ENCODE measurements at places on chromosomes 5 and 9. TPM values are rescaled to one million over a fixed set of nuclear protein-coding genes. Genes with fewer than 3 reads are reported as not detected.

The SH3RF2 gene
- 0.09 TPM for total RNA-seq

GRCh38 chr5:159452480-159453167 lies 122.3 kb upstream of the IL12B start:
- no peak for DNase-seq
- H3K4me3 ChIP-seq, result no peak overlapping the region
- H3K27me3 ChIP-seq, result no peaks in the 10 kb centered on the region
- no peak overlapping the region for H3K27ac ChIP-seq
- H3K4me1 ChIP-seq, result no peaks in the 10 kb centered on the region

DNA sequence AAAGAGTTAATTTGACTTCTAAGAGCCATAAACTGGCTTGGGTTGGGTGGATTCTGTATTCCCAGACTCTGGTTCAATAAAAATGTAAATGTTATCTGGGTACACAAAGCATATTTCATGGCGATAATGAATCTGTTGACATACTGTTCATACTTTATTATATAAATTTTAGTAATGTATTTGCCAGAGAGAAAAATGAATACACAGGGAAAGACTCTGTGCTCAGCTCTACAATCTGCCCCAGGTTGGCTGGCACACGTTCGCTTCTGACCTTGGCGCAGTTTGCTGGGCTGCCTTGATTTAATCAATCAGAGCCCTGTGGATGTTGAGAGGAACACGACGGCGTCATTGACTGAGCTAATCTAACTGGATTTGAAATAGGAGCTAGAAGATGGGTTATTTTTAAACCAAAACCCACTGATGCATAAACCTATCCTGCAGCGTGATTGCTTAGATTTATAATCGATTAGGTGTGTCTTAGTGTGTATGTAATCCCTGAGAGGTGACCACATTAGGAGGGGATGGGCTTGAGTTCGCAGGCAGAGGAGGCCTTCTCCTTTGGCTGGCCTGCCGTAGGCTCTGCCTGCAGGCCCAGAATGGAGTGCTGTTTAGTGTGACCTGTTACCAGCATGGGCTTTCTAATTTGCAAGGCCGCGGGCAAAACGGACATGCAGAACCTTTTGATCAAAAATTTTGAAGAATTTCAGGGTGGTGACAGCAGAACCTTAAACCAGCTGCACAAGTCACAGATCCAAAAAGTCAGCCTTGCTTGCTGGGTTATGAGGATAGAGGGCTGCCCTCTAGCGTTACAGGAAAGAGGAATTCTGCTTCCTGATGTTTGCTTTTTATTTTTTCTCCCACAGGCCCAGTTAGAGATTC lies 3.9 kb upstream of the ADCY2 start:
- no peak overlapping the region for H3K4me3 ChIP-seq
- no peak overlapping the region for H3K27ac ChIP-seq
- H3K27me3 ChIP-seq, result peaks cover 2% of the 10 kb centered on the region

DNA sequence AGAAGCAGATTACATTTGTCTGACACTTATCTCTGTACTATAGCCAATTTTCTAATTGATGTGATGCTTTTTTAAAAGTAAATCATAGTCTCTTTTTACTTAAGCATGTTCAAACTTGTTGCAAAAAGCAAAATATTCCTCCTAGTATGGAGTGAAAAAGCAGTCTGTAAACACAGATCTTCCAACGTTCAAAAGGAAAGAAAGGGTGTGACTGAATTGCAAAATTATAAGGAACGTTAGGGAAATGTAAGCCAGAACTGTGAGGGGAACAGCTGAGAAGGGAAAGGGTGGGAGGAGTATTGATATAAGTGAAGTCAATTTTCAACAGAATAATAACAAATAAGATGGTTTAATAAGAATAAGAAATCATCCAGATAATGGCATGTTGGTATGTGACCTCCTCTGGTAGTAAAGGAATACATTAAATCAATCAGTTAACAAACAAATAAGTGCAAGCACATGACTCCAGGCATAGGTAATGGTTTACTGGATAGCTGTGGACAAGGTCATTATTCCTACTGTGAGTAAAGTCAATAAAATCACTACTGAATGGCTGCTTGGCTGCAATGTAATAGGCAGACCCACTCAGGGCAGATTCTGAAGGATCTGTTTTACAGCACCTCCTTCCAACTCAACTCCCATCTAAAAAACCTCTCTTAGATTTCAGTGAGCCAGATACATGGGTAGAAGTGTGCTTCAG lies 239.1 kb upstream of the NMUR2 start:
- no peak overlapping the region for H3K27ac ChIP-seq
- no peaks in the 10 kb centered on the region for H3K36me3 ChIP-seq
- no peak for DNase-seq

- no peaks in the 10 kb centered on the region for H3K27me3 ChIP-seq
- no peaks in the 10 kb centered on the region for H3K36me3 ChIP-seq
- H3K4me3 ChIP-seq, result no peak overlapping the region
- no peak overlapping the region for H3K27ac ChIP-seq
- DNase-seq, result no peak
These were observed 57.1 kb upstream of the NMUR2 start for GRCh38 chr5:152462021-152462721.

DNA sequence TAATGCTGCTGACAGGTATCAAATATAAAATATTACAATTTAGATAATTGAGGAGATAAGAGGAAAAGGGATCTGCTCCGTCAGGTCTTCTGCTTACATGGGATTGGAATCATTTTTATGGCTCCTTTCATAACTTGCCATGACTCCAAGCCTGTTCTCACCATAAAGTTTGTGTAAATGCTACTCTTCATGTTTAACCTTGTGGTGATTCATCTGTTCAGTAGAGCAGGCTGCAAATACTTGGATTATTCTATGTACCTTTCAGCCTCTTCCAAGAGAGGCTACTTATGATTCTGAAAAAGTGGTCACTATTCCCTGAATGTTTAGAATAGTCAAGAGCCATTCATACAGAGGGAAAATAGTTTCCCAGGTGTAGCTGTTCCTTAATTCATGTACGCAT lies 66.9 kb downstream of the SLC44A1 start:
- no peaks in the 10 kb centered on the region for H3K4me1 ChIP-seq
- no peaks in the 10 kb centered on the region for H3K36me3 ChIP-seq
- no peak for DNase-seq

GRCh38 chr9:71638627-71639026 lies 129.7 kb downstream of the CEMIP2 start:
- no peaks in the 10 kb centered on the region for H3K36me3 ChIP-seq
- H3K4me1 ChIP-seq, result peaks cover 14% of the 10 kb centered on the region
- no peak overlapping the region for H3K4me3 ChIP-seq
- no peak overlapping the region for H3K27ac ChIP-seq

- H3K27ac ChIP-seq, result no peak overlapping the region
- no peaks in the 10 kb centered on the region for H3K27me3 ChIP-seq
- H3K4me3 ChIP-seq, result no peak overlapping the region
- peaks cover 6% of the 10 kb centered on the region for H3K36me3 ChIP-seq
These were observed 220.8 kb downstream of the KDM4C start for GRCh38 chr9:6978591-6978990.

Data from CD8-positive, alpha-beta memory T cell (primary cell).